ENCODE measurements at places on chromosomes 12 and 14. TPM values are rescaled to one million over a fixed set of nuclear protein-coding genes. Genes with fewer than 3 reads are reported as not detected.

CDH24 gene
- polyA plus RNA-seq = 0.22 TPM

DNA sequence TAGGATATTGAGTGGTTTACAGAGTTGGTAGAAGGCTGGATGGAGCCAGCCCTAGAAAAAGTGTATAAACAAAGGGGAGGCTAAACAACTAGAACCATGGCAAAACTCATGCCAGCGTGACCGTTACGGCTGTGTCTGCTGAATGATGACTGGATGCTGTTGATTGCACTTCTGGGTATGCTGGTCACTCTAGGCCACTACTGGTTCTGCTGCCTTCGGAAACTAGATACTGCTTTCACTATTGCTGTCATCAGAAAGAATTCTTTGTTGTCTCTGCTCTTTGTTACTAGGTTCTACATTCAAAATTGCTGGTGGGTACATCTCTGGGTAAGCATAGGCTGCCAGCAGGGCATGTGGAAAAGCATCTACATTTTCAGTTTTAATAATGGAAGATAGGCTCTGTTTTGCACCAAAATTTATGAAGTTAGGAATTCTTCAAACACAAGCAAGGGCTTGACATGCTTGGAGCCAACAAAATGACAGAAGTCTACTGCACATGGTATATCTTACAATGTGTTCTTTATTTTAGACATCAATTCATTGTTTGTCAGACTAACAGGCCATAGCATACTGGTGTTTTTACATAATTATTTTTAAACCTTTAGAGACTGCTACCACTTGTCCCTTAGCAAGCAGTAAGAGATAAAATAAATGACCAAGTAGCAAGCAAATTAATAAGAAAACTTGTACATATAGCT, 15.4 kb downstream of the MON2 start:
- no peaks in the 10 kb centered on the region for H3K4me1 ChIP-seq
- no peaks in the 10 kb centered on the region for H3K27me3 ChIP-seq

- no peak overlapping the region for H3K4me3 ChIP-seq
- H3K36me3 ChIP-seq = no peaks in the 10 kb centered on the region
- no peak overlapping the region for H3K27ac ChIP-seq
- DNase-seq = no peak
- peaks cover 6% of the 10 kb centered on the region for H3K4me1 ChIP-seq
- H3K27me3 ChIP-seq = no peaks in the 10 kb centered on the region
Observed at GRCh38 chr14:61586544-61587055, 108.7 kb upstream of the HIF1A start.

DNA sequence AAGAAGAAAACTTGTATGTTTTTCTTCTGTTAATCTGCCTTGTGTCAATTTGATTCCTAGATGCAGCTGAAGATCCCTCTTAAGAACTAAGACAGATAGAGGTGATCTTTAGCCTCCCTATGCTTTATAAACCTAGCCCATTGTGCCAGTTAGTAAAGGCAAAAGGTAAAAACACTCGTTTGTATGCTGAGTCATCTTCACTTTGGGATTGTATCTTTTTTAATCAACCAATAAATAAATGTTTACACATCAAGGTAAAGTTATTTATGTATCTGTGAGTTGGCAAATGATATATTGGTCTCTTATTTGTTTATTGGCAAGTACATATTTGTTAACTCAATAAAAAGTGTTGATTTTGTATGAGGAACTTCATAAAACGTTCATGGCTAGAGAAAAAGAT, 165.9 kb upstream of the AMIGO2 start:
- H3K4me1 ChIP-seq = peaks cover 3% of the 10 kb centered on the region
- H3K4me3 ChIP-seq = no peak overlapping the region
- H3K36me3 ChIP-seq = no peaks in the 10 kb centered on the region
- H3K27ac ChIP-seq = no peak overlapping the region
- DNase-seq = no peak
- H3K27me3 ChIP-seq = no peaks in the 10 kb centered on the region

TMCC3 gene
- polyA plus RNA-seq = 8.6 TPM

DNA sequence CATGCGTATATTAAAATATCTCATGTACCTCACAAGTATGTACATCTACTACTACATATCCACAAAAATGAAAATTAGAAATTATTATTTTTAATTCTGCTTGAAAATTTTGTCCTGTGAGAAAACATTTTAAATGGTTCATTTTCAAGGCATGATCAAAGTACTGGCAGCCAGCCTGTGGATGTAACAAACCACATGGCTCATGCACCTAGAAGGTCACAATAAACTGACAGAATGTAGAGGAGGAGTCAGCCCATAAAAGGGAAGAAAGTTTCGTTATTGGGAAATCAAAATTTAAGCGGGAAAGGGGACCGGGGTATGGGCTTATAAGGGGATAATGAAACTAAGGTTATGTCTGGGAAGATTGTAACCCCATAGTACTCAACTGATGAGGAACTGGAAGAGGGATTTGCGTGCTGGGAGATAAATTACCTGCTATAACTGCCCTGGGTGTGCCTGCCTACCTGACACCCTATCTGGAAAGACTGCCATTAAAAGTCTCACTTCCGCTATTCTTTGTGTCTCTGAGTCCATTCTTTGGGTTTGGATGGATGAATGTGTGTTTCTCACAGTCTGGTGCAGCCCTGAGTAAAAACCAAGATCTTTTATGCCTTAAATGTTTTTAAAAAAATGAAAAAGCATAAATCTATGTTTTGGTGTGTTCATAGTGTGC, 62.2 kb upstream of the PCED1B start:
- DNase-seq = no peak
- H3K4me1 ChIP-seq = no peaks in the 10 kb centered on the region
- H3K27me3 ChIP-seq = no peaks in the 10 kb centered on the region

- DNase-seq = no peak
- no peaks in the 10 kb centered on the region for H3K27me3 ChIP-seq
- H3K4me3 ChIP-seq = no peak overlapping the region
- H3K27ac ChIP-seq = no peak overlapping the region
- no peaks in the 10 kb centered on the region for H3K36me3 ChIP-seq
Observed at GRCh38 chr12:19018302-19018970, 111.1 kb upstream of the PLEKHA5 start.

CLEC6A gene
- polyA plus RNA-seq = not detected

DNA sequence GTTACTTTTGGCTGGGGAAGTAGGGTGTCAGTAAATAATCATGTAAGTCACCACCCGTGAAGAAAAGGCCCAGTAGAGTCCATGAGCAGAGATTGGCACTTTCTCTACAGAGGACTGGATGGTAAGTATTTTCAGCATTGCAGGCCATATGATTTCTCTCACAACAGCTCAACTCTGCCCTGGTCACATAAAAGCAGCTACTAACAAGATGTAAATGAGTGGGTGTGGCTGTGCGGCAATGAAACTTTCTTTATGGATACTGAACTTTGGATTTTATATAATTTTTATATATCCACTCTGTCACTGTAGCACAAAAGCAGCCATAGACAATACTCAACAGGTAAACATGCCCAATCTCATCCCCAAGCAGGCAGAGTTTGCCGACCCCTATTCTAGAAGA, 343.6 kb downstream of the GLT1D1 start:
- no peak overlapping the region for H3K27ac ChIP-seq
- H3K36me3 ChIP-seq = no peaks in the 10 kb centered on the region
- H3K27me3 ChIP-seq = no peaks in the 10 kb centered on the region
- H3K4me3 ChIP-seq = no peak overlapping the region

- no peaks in the 10 kb centered on the region for H3K36me3 ChIP-seq
- H3K4me3 ChIP-seq = no peak overlapping the region
- H3K4me1 ChIP-seq = no peaks in the 10 kb centered on the region
- DNase-seq = peak; percentile 8
Observed at GRCh38 chr14:29925101-29925722, 2.4 kb downstream of the PRKD1 start.

PPFIA2 gene
- not detected for polyA plus RNA-seq

- no peak overlapping the region for H3K4me3 ChIP-seq
- H3K27me3 ChIP-seq = no peaks in the 10 kb centered on the region
- H3K27ac ChIP-seq = no peak overlapping the region
- peaks cover 6% of the 10 kb centered on the region for H3K36me3 ChIP-seq
Observed at GRCh38 chr14:36293824-36294223, 26.6 kb downstream of the MBIP start.

GRCh38 chr14:24397639-24398292, 1.0 kb upstream of the NYNRIN start:
- no peak overlapping the region for H3K4me3 ChIP-seq
- no peaks in the 10 kb centered on the region for H3K36me3 ChIP-seq
- peak; percentile 55 for DNase-seq
- H3K27me3 ChIP-seq = no peaks in the 10 kb centered on the region

DDX47 gene
- polyA plus RNA-seq = 52.7 TPM

CNTN1 gene
- 0.24 TPM for polyA plus RNA-seq

GRCh38 chr12:98838231-98838647, 193.1 kb downstream of the APAF1 start:
- no peaks in the 10 kb centered on the region for H3K27me3 ChIP-seq
- H3K36me3 ChIP-seq = no peaks in the 10 kb centered on the region
- DNase-seq = no peak
- no peaks in the 10 kb centered on the region for H3K4me1 ChIP-seq
- H3K27ac ChIP-seq = no peak overlapping the region

LRRC10 gene
- not detected for polyA plus RNA-seq

DNA sequence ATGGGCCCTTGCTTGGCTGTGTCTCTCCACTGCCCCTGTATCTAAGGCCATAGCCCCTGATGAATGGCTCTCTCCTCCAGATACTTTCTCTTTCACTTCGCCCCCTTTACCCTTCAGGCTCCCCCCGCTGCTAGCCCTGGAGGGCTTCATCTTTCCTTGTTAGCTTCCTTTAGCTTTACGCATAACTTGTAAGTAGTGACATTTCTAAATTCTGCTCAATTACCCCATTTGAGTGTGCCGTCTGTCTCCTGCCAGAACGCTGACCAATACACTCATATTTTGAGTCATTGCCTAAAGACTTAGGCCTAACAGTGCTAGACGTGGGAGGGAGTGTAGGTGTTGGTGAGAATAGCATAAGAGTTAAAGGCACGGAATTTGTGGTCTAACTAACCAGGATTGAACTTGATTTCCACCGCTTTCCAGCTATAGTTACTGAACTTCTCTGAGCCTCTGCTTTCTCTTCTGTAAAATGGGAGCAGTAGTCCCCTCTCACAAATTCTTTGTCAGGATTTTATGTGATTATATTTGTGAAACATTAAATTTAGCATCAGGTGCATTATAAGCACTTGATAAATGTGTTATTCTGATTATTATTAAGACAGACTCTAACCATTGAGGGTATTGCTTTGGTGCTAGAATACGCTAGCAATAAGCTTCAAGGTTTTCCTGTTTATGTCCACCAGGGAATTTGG, 129.3 kb downstream of the ZFP36L1 start:
- H3K4me3 ChIP-seq = no peak overlapping the region
- DNase-seq = no peak
- no peaks in the 10 kb centered on the region for H3K36me3 ChIP-seq
- peaks cover 2% of the 10 kb centered on the region for H3K4me1 ChIP-seq
- peak overlapping the region; percentile 24 for H3K27ac ChIP-seq

GRCh38 chr12:18428416-18428815, 167.1 kb downstream of the PIK3C2G start:
- no peaks in the 10 kb centered on the region for H3K27me3 ChIP-seq
- H3K36me3 ChIP-seq = no peaks in the 10 kb centered on the region
- H3K27ac ChIP-seq = no peak overlapping the region
- H3K4me1 ChIP-seq = no peaks in the 10 kb centered on the region

GRIP1 gene
- polyA plus RNA-seq = 5.9 TPM

DNA sequence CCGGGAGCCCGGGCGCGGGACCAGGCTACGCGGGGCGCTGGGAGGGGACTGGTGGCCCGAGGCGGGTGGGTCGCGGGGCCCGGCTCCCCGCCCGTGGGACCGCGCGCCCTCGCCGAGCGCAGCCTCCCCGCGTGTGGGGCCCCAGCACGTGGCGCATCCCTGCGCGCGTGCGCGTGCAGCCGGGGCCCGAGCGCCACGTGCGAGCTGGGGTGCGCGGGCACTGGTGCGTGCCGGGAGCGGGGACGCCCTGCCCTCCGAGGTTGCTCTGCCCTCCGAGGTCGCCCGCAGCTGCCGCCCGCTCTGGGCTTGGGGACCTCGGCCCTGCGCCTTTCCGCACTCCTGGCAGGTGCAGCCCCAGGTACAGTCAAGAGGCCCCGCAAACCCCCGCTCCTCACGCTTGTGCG, 365 bp upstream of the CCDC88C start:
- H3K27me3 ChIP-seq = no peaks in the 10 kb centered on the region
- H3K4me1 ChIP-seq = peaks cover 9% of the 10 kb centered on the region
- peak; percentile 90 for DNase-seq
- peak overlapping the region; percentile 20 for H3K4me3 ChIP-seq

GRCh38 chr12:71139153-71139735, 18.6 kb downstream of the TSPAN8 start:
- H3K27ac ChIP-seq = peak overlapping the region; percentile 58
- DNase-seq = peak; percentile 97
- peaks cover 13% of the 10 kb centered on the region for H3K36me3 ChIP-seq
- H3K4me3 ChIP-seq = peak overlapping the region; percentile 30

GRCh38 chr12:107169200-107169599, 75.9 kb upstream of the CRY1 start:
- H3K4me1 ChIP-seq = no peaks in the 10 kb centered on the region
- no peak overlapping the region for H3K4me3 ChIP-seq
- no peaks in the 10 kb centered on the region for H3K36me3 ChIP-seq
- H3K27ac ChIP-seq = no peak overlapping the region
- no peak for DNase-seq

DNA sequence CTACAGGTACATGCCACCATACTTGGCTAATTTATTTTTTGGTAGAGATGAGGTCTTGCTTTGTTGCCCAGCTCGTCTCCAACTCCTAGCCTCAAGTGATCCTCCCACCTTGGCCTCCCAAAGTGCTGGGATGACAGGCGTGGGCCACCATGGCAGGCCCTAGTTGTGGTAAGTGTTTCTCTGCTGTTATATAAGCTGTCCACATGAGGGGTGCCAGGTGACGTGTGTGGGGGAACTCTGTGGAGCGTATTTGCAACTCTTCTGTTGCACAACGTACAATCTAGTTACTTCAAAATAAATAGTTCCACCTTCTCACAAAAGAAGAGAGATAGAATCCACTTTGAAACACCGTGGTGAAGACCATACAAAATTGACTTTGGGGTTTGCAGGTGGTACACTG, 125.1 kb downstream of the NCOR2 start:
- H3K4me1 ChIP-seq = peaks cover 3% of the 10 kb centered on the region
- no peak overlapping the region for H3K4me3 ChIP-seq
- peaks cover 71% of the 10 kb centered on the region for H3K36me3 ChIP-seq
- no peak overlapping the region for H3K27ac ChIP-seq

ZFHX2 gene
- polyA plus RNA-seq = 2.2 TPM

GRCh38 chr14:84825481-84826251, 704.3 kb upstream of the FLRT2 start:
- no peak for DNase-seq
- H3K27ac ChIP-seq = no peak overlapping the region
- no peaks in the 10 kb centered on the region for H3K4me1 ChIP-seq
- no peaks in the 10 kb centered on the region for H3K27me3 ChIP-seq
- no peak overlapping the region for H3K4me3 ChIP-seq
- no peaks in the 10 kb centered on the region for H3K36me3 ChIP-seq

DNA sequence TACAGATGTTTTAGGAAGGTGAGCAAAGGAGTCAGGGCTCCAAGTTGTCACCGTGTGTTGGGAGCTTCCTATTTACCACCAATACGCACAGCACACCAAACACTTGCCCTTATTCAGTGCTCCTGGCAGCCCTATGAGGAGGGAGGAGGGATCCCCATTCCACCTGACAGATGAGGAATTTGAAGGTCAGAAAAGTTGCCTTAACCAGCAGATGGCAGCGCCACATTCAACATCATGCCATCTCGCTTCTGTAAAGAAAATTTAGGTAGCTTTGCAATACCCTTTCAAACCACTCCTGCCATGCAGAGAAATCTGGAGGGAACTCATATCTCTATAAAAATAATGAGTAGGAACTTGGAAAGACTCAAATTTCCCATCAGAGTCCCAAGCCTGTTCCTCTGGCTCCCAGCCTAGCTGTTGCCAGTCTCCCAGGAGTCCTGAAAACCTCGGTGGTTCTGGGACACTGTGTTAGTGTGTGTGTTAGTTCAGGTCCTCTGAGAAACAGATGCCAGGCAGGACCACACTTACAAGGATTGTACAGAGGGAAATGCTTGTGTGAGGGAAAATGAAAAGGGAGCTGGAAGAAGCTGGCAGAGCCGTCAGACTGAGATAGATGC, 410.5 kb downstream of the MED13L start:
- no peaks in the 10 kb centered on the region for H3K27me3 ChIP-seq
- H3K27ac ChIP-seq = no peak overlapping the region
- H3K4me1 ChIP-seq = no peaks in the 10 kb centered on the region
